ENCODE measurements at places on chromosomes 12 and 14. TPM values are rescaled to one million over a fixed set of nuclear protein-coding genes. Genes with fewer than 3 reads are reported as not detected.

Gene GPR135
- 0.31 TPM for polyA plus RNA-seq

Gene TSHR
- 0.46 TPM for polyA plus RNA-seq

Gene CNTN1
- polyA plus RNA-seq: 0.68 TPM

Gene RNF212B
- 1.1 TPM for polyA plus RNA-seq

Gene C1S
- polyA plus RNA-seq: 98.4 TPM

Gene VRTN
- polyA plus RNA-seq: not detected

Gene FGF6
- not detected for polyA plus RNA-seq

Gene PTCSC3
- polyA plus RNA-seq: not detected

Gene CRACR2A
- polyA plus RNA-seq: 0.75 TPM

Gene SERPINA9
- not detected for polyA plus RNA-seq

Gene ITPK1
- polyA plus RNA-seq: 28.4 TPM

Gene SPIC
- polyA plus RNA-seq: 0.18 TPM

Gene DCN
- 145 TPM for polyA plus RNA-seq

Gene SIRT4
- 1.3 TPM for polyA plus RNA-seq
